Activated CD8-positive, alpha-beta memory T cell treated with anti-CD3 and anti-CD28 coated beads, Interleukin-2, amount 10 ng/mL, durations not matched to agents 7 days and 5 days (primary cell): ENCODE measurements at places on chromosomes 2 and 18. TPM values are rescaled to one million over a fixed set of nuclear protein-coding genes. Genes with fewer than 3 reads are reported as not detected.

- DNase-seq, result no peak
Measured at GRCh38 chr2:207601774-207602173, 23.4 kb downstream of the METTL21A start.

DNA sequence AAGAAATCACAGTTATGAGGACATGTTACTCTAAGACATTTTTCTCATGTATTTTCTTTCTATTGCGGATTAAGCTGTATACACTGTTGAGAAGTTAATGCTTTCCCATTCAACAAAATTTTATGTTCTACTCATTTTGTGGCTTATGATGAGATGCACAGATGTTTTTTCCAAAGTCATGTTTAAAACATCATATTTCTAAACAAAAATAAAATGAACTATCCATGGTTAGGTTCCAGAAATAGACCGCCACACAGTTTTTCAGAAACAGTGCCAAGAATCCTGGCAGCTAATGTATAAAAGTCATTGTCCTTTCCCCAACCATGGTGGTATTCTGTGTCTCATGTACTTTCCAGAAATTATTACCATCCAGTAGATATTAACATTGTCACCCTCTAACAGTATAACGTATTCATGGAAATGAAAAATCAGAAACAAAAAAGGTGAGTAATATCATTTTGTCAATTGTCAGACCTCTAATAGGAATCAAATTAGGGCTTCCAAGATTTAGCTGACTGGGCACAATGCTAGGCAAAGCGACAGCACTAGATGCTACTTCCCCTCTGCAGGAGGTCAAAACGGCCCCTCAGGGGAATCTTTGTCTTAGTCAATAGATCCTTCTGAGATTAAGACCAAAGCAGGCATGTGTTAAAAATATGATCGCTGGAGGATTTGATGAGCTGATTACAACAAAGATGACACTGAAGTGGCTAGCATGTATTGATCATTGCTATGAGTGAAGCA lies 54.4 kb upstream of the ZNF397 start:
- DNase-seq, result no peak

GRCh38 chr2:174704642-174705041 lies 59.6 kb downstream of the CHRNA1 start:
- DNase-seq, result no peak

DNA sequence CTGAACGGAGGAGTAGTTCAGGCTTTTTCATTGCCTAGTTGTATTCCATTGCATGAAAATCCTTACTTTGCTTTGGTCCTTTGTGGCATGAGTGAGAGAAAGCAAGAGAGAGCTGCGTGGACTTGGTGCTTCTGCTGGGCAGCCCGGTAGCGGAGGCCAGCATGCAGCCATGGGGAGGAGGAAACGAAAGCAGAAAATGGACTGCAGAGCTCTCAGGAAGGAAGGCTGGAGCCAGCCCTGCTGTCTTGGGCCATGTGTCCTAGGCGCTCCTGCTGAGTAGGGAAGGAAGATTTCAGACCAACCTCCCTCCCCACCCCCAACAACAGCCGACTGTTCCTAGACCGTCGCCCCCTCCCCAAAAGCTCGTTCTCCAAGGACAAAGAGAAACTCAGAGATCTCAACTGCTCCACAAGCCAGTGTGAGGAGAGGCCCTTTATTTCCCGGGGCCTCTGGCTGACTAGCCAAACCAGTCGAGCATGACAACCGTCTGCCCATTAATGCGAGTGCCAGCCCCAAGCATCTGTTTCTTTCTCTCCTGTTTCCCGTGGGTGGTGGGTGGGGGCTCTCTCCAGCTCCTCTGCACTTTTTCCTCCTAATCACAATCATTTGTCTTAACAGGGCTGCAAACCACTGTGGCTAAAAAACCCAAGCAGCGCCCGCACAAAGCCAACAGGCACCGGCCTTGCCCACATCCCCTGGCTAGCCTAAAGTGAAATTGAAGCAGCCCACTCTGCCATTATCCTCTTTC lies 66.8 kb upstream of the FZD7 start:
- no peak for DNase-seq

DNA sequence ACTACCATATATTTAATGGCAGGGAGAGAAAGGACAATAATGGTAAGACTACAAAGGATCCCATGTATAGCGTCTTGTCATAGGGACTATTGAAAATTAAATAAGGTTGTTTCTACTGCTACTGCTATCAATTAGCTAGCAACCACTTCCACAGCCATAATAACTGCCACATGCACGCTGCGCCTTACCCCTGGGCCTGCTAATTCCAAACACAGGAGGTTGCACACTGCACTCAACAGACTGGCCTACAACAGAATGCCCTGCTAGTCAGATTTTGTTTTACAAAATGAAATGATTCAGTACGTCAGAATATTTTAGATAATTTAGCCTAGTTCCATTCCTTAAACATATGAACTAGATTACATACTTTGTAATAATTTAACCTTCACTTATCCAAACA lies 121.0 kb upstream of the SMAD7 start:
- no peak for DNase-seq

DNA sequence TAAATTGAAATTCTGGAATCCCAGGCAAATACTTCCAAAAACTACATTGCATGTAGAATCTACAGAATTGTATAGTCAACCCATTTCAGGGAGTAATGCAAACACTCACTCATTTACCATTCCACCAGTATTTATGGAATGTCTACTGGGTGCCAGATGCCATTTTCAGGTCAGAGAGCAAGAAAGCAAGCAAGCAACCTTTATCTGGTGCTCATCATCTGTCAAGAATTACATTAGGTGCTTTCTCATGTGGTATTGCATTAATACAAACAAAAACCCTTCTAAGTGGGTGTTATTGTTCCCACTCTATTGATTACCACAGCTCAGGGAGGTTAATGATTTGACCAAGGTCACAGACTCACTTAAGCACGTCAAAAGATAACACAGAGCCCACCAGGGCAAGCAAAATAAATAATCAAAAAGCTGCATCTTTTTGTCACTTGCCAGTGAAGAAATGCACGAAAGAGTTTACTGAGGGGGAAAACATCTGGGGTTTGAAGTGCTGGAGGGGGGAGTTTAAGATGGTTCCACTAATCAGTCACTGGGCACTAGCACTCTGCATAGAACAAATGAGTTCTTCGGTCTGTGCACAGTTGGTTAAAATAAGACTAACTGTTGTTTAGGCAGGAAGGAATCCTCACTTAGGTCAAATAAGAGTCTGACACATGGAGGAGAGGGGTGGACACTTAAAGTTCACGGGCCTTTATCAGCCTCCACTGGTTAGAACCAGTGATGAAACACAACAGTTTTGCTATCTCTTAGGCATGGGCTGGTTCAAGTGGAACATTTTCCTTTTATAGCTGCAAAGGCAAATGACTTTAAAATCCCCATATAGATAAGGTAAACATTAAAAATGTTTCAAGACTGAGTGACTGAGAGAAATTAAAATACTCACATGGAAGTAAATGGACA lies 208.8 kb downstream of the CDH2 start:
- no peak for DNase-seq

DNA sequence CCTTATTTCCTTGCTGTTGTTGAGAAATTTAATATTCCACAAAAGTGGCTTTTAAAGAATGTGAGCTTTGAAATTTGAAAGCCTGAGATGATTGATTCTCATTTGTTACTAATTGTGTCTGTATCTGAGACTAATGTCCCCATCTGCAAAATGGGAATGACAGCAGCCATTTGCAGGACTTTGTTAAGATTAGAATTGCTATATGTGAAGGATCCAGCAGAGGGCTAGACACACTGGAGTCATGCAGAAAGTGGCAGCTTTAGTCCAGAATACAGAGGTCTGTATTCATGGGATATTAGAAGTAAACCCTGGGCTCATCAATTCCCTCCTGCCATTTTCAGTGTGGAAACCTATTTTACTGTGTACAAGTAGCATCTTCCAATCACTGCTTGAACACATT lies 296.5 kb upstream of the GYPC start:
- DNase-seq, result no peak

DNA sequence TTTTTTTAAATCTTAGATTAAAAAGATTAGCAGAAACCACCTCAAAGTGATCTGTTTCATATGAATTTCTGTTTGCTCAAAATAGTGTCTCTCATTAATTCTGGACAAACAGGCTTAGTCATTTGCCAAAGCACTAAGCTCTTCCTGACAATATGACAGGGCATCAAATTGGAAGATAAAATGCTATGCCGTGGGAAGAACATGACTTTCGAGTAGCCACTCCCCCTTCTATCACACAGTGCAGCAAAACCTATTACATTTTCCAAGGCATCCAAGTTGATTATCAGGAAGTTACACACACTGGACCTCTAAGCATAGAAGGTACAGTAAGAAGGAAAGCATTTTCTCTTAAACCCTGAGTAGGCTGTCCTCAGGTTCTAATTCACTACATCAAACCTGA lies 89.5 kb downstream of the STK39 start:
- no peak for DNase-seq

GRCh38 chr2:56118474-56118873 lies 65.3 kb upstream of the CCDC85A start:
- DNase-seq, result no peak

DNA sequence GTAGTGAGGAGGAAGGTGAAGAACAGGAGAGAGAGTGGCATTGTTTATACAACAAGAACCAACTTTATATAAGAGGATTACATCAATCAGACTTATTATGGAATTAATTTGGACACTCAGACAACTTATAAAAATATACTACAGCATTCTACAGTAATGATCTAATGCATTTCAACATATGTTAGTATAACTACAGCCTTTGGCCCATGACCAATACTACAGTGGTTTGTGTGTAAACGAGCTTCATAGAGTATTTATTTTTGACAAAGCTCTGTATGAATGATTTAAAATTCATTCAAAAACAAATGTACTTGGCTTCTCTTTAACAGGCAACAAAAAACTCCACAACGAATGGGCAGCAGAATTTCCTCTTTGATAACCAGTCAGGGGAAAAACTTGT lies 72.8 kb downstream of the ZNF521 start:
- no peak for DNase-seq

GRCh38 chr2:16198166-16198912 lies 258.0 kb downstream of the MYCN start:
- no peak for DNase-seq

- no peak for DNase-seq
Measured at GRCh38 chr18:49015886-49016647, 65.3 kb upstream of the SMAD7 start.

GRCh38 chr2:20915271-20915670 lies 92.4 kb upstream of the LDAH start:
- no peak for DNase-seq

DNA sequence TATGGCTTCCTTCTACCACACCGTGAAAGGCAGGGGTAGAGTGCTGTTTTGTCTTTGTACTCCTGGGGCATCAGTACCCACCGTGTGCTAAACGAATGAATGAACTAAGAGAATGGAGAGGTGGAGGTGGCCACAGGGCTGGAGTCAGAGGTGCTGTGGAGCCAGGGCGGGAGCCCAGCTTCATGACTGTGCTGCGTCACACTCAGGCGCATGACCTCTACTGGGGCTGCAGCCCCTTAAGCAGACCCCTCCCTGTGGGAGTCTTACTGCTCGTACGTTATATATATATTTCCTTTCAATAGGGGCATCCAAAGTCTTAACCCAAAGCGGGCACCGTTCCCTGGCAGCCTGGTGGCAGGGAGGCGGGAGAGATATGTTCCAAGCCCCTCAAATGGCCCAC lies 18.0 kb upstream of the LBH start:
- DNase-seq, result no peak

GRCh38 chr2:219057709-219058540 lies 2.8 kb downstream of the IHH start:
- DNase-seq, result peak; percentile 84

DNA sequence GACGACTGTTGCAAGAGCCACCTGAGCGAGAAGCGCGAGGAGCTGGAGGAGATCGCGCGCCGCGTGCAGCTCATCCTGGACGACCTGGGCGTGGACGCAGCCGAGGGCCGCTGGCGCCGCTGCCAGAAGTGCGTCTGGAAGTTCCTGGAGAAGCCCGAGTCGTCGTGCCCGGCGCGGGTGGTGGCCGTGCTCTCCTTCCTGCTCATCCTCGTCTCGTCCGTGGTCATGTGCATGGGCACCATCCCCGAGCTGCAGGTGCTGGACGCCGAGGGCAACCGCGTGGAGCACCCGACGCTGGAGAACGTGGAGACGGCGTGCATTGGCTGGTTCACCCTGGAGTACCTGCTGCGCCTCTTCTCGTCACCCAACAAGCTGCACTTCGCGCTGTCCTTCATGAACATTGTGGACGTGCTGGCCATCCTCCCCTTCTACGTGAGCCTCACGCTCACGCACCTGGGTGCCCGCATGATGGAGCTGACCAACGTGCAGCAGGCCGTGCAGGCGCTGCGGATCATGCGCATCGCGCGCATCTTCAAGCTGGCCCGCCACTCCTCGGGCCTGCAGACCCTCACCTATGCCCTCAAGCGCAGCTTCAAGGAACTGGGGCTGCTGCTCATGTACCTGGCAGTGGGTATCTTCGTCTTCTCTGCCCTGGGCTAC lies 1.2 kb downstream of the KCNF1 start:
- no peak for DNase-seq

DNA sequence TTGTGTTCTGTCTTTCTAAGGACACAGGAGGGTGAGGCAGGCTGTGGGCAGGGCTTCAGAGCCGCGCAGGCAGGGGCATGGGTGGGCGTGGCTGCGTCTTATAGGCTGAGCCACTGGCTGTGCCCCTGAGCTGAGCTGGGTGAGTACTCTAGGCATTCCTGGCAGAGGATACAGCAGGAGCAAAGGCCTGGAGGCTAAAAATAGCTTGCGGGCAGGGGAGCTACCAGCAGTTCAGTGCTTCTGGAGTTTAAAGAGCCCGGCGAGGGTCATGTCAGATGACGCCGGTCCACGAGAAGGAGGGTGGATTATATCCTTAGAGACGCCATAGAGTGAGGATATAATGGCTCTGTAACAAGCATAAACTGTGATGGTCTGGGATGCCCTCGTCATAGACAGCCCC lies 31.5 kb upstream of the PDIA6 start:
- DNase-seq, result no peak

DNA sequence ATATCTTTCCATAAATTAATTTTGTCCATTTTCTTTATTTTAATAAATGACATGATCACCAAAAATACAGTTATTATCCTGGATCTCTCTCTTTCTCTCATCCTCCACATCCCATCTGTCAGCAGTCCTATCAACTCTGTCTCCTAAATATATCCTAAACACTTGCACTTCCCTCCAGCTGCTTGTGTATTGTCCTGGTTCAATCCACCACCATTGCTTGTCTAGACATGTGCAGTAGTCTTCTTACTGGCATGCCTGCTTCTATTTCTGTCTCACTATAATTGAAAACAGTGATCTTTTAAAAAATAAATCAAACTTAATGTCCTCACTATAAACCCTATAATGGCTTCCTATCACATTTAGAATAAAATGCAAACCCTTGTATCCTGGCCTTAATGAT lies 2168.6 kb upstream of the PIK3C3 start:
- DNase-seq, result no peak

The CPO gene
- not detected for total RNA-seq

The SH2D6 gene
- total RNA-seq, result 0.52 TPM

The PLGLB2 gene
- total RNA-seq, result 0.85 TPM

The CHRND gene
- not detected for total RNA-seq

The GAL3ST2 gene
- total RNA-seq, result 0.20 TPM

The COL4A4 gene
- not detected for total RNA-seq

The SOWAHC gene
- total RNA-seq, result not detected

The DNAJC5G gene
- total RNA-seq, result not detected

The SPATA3 gene
- total RNA-seq, result 0.44 TPM

The MAP2 gene
- total RNA-seq, result not detected

The SFTPB gene
- not detected for total RNA-seq

The CCDC74B gene
- total RNA-seq, result 0.23 TPM

The ITPRIPL1 gene
- 56.9 TPM for total RNA-seq
